ENCODE measurements at places on chromosomes 4 and X. TPM values are rescaled to one million over a fixed set of nuclear protein-coding genes. Genes with fewer than 3 reads are reported as not detected.

GRCh38 chrX:151779258-151779657 lies 44.7 kb downstream of the CNGA2 start:
- DNase-seq = no peak
- H3K27me3 ChIP-seq = no peaks in the 10 kb centered on the region
- no peaks in the 10 kb centered on the region for H3K4me1 ChIP-seq
- H3K36me3 ChIP-seq = no peaks in the 10 kb centered on the region
- no peak overlapping the region for H3K27ac ChIP-seq

GRCh38 chr4:181508601-181509000 lies 734.6 kb upstream of the TENM3 start:
- DNase-seq = no peak
- H3K27ac ChIP-seq = no peak overlapping the region
- peaks cover 2% of the 10 kb centered on the region for H3K27me3 ChIP-seq
- H3K4me1 ChIP-seq = no peaks in the 10 kb centered on the region

DNA sequence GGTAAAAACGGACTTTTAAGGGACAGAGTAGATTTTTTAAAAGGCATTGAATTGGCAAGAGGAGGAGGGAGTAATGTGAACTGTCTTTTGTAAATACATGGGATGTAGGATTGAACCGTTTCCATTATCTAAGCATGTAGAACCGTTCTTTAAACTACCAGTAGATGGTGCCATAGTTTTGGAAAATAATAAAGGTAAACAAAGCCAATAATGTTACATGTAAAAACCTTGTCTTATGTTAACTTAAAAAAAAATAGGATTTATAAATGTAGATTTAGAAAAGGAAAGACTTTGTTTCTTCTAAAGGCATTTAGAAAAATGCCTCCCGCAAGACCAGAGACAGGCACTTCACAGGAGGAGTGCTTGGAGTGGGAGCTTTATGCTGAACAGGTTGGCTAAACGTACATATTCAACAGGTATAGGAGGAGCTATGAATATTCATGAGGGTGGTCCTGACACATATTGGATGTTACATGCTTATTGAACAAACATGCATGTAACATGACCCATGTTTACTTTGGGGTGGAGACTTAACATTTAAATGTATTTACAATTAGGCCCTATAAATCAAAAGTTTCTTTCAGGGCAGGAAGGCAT lies 45.5 kb upstream of the FAM241A start:
- no peaks in the 10 kb centered on the region for H3K27me3 ChIP-seq
- H3K4me3 ChIP-seq = no peak overlapping the region
- no peaks in the 10 kb centered on the region for H3K36me3 ChIP-seq
- H3K4me1 ChIP-seq = no peaks in the 10 kb centered on the region
- DNase-seq = peak; percentile 83
- no peak overlapping the region for H3K27ac ChIP-seq

- no peak overlapping the region for H3K4me3 ChIP-seq
- H3K27me3 ChIP-seq = no peaks in the 10 kb centered on the region
- H3K36me3 ChIP-seq = no peaks in the 10 kb centered on the region
Observed at GRCh38 chr4:5552451-5552850, 155.9 kb downstream of the EVC2 start.

- no peak overlapping the region for H3K27ac ChIP-seq
- H3K4me1 ChIP-seq = peaks cover 5% of the 10 kb centered on the region
- no peaks in the 10 kb centered on the region for H3K27me3 ChIP-seq
- H3K36me3 ChIP-seq = no peaks in the 10 kb centered on the region
Observed at GRCh38 chr4:155578726-155579370, 87.8 kb upstream of the GUCY1A1 start.

GRCh38 chr4:3781193-3781886 lies 15.2 kb downstream of the ADRA2C start:
- no peaks in the 10 kb centered on the region for H3K4me1 ChIP-seq
- H3K27ac ChIP-seq = no peak overlapping the region
- peaks cover 5% of the 10 kb centered on the region for H3K27me3 ChIP-seq
- DNase-seq = no peak
- no peak overlapping the region for H3K4me3 ChIP-seq

GRCh38 chr4:153790962-153791551 lies 2.2 kb upstream of the SFRP2 start:
- peaks cover 4% of the 10 kb centered on the region for H3K4me1 ChIP-seq
- no peak overlapping the region for H3K27ac ChIP-seq
- H3K36me3 ChIP-seq = no peaks in the 10 kb centered on the region
- no peak overlapping the region for H3K4me3 ChIP-seq

The USP17L15 gene
- not detected for total RNA-seq

Measured in lung (tissue), 17 donors.